ENCODE measurements at places on chromosomes 16 and 17. TPM values are rescaled to one million over a fixed set of nuclear protein-coding genes. Genes with fewer than 3 reads are reported as not detected.

DNA sequence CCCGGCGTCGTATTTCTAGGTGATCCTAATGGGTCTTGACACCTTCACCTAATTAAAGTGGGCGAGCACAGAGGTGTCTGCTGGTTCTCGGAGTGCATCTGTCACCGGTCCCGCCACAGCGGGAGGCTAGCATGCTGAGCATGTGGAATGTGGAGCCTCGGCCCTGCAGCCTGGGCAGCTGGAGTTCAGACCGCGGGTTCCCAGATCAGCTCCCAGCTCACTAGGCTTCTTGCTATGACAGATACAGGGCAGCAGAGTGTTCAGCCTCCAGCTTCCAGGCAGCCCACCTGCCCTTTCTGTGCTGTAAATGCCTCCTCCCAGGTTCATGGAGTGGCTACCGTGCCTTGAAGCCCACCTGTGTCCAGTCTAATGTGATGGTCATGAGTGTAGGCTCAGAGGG, 166.7 kb downstream of the CPPED1 start:
- no peaks in the 10 kb centered on the region for H3K4me1 ChIP-seq
- no peaks in the 10 kb centered on the region for H3K27me3 ChIP-seq
- no peak overlapping the region for H3K4me3 ChIP-seq
- H3K27ac ChIP-seq, result no peak overlapping the region

GRCh38 chr17:42797067-42798007, 1.2 kb downstream of the COA3 start:
- H3K4me1 ChIP-seq, result peaks cover 4% of the 10 kb centered on the region
- peak overlapping the region; percentile 94 for H3K4me3 ChIP-seq
- no peaks in the 10 kb centered on the region for H3K27me3 ChIP-seq
- H3K36me3 ChIP-seq, result no peaks in the 10 kb centered on the region
- no peak for DNase-seq

DNA sequence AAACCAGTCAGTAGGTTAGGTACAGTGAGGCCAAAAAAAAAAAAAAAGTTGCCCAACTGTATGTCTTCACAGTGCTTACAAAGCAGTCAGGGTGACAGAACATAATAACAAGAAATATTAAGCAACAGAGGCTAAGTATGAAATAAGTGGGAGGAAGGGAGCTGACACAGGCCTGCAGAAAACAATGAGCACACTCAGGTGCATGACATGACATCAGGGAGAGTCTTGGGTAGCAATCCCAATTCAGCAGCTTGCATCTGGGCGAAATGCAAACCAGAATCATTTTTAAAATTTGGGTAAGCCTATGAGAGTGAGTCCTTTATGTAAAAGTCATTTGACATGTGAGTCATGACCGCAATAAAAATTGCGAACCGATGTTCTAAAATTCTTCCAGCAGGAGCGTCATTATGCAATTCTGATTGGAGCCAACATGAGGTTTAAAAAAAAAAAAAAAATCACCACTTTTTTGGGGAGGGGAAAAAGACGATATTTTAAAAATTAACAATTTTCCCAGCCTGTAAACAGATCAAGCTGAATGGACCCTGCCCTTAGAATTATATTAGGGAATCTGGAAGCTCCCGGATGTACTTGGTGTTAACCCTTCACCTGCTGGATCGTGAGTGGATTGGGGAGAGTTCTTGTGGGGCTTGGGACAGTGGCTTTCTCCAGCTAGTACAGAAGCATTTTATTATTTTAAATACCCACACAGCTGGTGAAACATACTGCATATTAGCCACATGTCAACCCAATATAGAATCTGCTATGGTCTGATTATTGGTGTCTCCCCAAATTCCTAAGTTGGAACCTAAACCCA, 127.9 kb downstream of the NPIPB5 start:
- H3K36me3 ChIP-seq, result no peaks in the 10 kb centered on the region
- no peak overlapping the region for H3K27ac ChIP-seq
- H3K4me3 ChIP-seq, result no peak overlapping the region
- DNase-seq, result no peak
- H3K4me1 ChIP-seq, result no peaks in the 10 kb centered on the region
- H3K27me3 ChIP-seq, result no peaks in the 10 kb centered on the region

DNA sequence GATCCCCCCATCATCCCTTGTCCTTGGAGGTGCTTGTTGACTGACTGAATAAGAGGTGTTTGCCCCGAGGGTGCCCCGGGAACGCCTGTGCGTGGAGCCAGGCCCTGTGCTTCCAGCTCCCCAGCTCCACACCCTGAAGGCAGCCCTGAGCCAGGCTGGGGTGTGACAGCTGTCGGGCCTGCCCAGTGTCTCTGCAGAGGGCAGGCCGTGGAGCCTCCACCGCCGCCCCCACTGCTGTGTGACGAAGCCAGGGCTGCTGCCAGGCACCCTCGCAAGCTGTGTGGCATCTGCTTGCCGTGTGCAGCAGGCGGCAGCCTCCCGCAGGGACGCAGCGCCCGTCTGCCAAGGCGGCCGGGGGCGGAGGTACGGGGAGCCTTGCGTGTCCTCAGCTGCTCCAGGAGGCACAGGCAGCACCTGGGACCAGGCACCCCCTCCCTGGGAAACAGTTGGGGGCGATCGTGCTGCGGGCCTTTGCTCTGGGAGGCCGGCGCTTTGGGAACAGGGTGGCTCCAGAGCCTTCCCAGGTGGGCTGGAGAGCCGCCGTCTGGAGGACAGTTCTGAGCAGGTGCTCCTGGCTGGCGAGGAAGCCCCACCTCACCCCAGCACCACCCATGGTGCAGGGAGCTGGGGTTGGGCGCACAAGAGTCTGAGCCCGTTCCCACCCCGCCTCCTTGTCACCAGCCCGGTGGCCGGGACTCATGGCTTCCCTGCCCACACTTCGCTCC, 26.6 kb downstream of the GSE1 start:
- no peak overlapping the region for H3K27ac ChIP-seq
- DNase-seq, result peak; percentile 85
- H3K4me1 ChIP-seq, result peaks cover 37% of the 10 kb centered on the region
- H3K36me3 ChIP-seq, result no peaks in the 10 kb centered on the region
- H3K4me3 ChIP-seq, result no peak overlapping the region

DNA sequence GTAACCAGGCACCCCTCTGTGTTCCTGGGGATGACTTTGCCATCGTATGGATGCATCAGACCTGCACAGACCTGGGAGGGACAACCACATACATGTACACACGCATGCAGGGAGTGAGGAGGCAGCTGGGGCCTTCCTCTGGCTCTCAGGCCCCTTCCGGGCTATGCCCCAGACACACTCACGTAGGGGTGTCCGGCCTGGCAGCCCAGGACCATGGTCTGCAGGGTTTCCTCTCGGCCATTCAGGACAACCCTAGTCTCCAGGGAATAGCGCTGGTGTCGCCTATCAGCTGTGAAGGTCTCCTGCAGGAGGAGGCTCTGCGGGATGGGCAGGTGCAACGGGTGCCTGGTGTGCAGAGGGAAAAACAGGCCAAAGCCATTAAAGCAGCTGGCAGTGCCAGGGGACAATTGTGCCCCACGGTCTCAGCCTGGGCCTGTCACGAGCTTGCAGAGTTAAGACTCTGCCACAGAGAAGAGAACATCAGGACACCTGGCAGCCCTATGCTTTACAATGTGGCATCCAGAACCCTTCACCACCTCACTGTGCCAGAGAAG, 101.4 kb downstream of the RMI2 start:
- no peaks in the 10 kb centered on the region for H3K4me1 ChIP-seq
- no peak for DNase-seq
- H3K27ac ChIP-seq, result no peak overlapping the region
- no peaks in the 10 kb centered on the region for H3K27me3 ChIP-seq
- H3K36me3 ChIP-seq, result no peaks in the 10 kb centered on the region

GRCh38 chr16:79645701-79646100, 45.2 kb upstream of the MAF start:
- no peaks in the 10 kb centered on the region for H3K36me3 ChIP-seq
- H3K4me1 ChIP-seq, result no peaks in the 10 kb centered on the region
- no peak for DNase-seq
- no peaks in the 10 kb centered on the region for H3K27me3 ChIP-seq
- no peak overlapping the region for H3K4me3 ChIP-seq
- H3K27ac ChIP-seq, result no peak overlapping the region

GRCh38 chr17:6575596-6575988, 19.2 kb upstream of the PITPNM3 start:
- no peaks in the 10 kb centered on the region for H3K27me3 ChIP-seq
- H3K27ac ChIP-seq, result no peak overlapping the region
- no peak overlapping the region for H3K4me3 ChIP-seq
- H3K4me1 ChIP-seq, result no peaks in the 10 kb centered on the region
- H3K36me3 ChIP-seq, result no peaks in the 10 kb centered on the region

DNA sequence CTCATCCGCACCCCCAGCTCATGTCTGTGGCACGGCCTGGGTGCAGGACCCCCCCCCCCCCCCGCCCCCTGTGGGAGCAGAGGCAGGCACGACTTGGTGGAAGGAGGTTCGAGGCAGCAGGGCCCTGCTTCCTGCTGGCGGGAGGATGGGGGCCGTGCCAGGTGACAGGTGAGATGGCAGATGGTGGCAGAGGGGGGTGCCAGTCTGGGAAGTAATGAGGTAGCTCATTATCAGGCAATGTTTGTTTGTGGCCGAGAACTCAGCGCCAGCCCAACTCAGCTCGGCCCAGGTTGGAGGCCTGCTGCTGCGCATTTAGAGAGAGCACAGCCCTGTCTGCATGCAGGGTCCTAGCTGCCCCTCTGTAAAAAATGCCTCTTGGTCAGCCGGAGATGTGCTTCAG, 40.1 kb upstream of the JPH3 start:
- H3K27me3 ChIP-seq, result no peaks in the 10 kb centered on the region
- H3K4me1 ChIP-seq, result no peaks in the 10 kb centered on the region
- H3K36me3 ChIP-seq, result no peaks in the 10 kb centered on the region
- no peak for DNase-seq
- no peak overlapping the region for H3K4me3 ChIP-seq

DNA sequence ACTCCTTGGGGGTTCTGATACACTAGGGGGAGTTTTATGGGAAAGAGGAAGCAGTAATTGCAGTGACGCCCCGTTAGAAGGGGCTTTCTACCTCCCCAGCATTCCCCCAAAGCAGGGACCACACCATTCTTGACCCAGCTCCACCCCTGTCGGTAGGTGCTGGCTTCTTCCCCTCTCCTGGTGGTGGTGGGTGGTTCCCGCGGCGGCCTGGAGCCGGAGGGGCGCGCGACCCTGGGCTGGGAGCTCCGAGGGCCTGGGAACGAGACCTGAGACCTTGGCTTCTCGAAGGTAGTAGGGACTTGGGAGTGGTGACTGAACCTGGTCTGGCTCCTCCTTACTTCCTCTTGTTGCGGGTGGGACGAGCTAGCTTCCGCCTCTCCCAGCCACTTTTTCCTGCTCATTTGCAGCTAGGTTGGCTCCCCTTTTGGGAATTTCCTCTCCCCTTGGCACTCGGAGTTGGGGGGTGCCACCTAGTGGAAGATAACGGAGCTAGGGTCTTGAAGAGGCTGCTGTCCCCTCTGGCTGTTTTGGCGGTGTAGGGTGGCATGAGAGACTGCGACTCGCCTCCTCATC, 438 bp downstream of the GRN start:
- H3K27ac ChIP-seq, result peak overlapping the region; percentile 79
- H3K4me3 ChIP-seq, result peak overlapping the region; percentile 78

The CIITA gene
- 3.1 TPM for total RNA-seq

The RAB37 gene
- total RNA-seq, result 5.3 TPM

GRCh38 chr17:32302860-32303649, 37.4 kb downstream of the RHBDL3 start:
- H3K27me3 ChIP-seq, result no peaks in the 10 kb centered on the region
- no peak overlapping the region for H3K4me3 ChIP-seq
- DNase-seq, result no peak
- H3K36me3 ChIP-seq, result no peaks in the 10 kb centered on the region
- H3K4me1 ChIP-seq, result peaks cover 18% of the 10 kb centered on the region
- H3K27ac ChIP-seq, result no peak overlapping the region

The CCL17 gene
- not detected for total RNA-seq

- H3K36me3 ChIP-seq, result no peaks in the 10 kb centered on the region
- H3K4me1 ChIP-seq, result no peaks in the 10 kb centered on the region
- no peak overlapping the region for H3K27ac ChIP-seq
- H3K4me3 ChIP-seq, result no peak overlapping the region
- no peak for DNase-seq
Measured at GRCh38 chr16:60729051-60729450, 1307.2 kb downstream of the CDH8 start.

The GDPD3 gene
- 0.19 TPM for total RNA-seq
